ENCODE measurements at places on chromosomes 16 and 17.
A peak's percentile ranks its signal among the peaks of the same experiment; 100 is the strongest.

DNA sequence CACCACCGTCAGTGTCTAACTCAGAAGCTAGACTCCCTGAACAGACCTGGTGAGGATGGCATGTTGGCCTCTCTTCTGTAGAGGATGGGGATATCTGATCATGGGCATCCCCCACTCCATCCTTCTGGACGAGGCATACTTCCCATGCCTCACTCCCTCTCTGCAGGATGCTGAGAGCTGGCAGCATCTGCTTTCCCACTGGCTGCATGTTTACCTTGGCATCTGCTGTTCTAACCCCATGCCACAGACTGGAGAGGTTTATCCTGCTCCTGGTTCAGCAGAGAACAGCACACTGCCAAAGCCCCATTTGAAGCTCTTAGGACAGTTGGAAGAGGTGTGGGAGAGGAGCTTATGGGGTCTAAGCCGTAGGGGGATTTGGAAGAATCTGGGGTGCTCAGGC lies 46.0 kb downstream of the YPEL2 start:
- no peak for DNase-seq

DNA sequence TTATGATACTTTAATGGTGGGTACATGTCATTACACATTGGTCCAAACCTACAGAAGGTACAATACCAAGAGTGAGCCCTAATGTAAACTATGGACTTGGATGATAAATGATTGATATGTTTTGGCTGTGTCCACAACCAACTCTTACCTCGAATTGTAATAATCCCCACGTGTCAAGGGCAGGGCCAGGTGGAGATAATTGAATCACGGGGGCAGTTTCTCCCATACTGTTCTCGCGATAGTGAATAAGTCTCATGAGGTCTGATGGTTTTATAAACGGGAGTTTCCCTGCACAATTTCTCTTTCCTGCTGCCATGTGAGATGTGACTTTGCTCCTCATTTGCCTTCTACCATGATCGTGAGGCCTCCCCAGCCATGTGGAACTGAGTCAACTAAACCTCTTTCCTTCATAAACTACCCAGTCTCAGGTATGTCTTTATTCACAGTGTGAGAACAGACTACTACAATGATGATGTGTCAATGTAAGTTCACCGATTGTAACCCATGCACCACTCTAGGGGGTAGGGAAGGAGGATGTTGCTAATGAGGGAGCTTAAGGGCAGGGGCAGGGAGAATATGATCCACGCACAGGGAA lies 7.0 kb upstream of the METTL22 start:
- no peak for DNase-seq

DNA sequence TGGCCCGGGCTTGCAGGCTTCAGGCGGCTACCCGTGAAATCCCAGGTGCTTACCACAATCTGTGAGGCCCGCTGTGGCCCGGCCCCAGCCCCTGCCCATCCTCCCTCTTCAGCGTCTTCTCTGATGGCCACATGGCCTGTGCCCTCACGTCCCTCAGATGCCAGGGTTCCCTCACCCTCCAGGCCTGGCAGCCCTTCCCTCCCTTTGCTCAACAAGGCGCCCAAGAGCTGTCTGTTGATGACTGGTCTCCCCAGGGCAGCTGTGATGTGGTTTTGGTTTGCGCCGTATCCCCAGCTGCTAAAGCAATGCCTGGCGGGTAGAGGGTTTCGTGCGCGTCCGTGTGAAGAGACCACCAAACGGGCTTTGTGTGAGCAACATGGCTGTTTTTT lies 35.1 kb downstream of the PMM2 start:
- no peak for DNase-seq

DNA sequence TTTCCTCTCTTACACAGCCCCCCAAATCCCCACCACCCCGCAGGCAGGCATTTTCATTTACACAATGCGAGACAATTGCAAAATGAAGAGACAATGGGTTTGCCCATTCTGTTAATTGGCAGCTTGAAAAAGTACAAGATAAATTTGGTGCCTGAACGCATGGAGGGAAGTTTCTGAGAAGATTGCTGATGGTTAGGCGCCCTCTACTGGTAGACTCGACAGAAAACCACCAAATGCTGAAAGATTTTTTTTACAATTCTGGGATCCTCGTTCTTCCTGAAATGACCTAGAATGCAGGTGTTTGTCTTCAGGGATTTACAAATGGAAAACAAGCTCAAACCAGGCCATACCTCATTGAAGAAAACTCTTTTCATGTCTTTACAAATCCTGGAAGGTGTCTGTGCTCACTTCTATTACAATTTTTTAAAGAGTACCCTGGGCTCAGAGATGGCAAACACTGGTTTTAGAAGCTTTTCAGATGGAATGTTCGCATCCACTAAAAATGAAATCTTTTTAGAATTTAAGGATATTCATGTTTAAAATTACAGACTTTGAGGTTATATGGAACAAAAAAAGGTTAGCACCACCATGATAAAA lies 338.5 kb downstream of the PMP22 start:
- peak; percentile 3 for DNase-seq

- DNase-seq = no peak
These were observed 775.9 kb upstream of the GOT2 start for GRCh38 chr16:59510008-59510424.

Measured in stimulated activated CD4-positive, alpha-beta T cell treated with anti-CD3 and anti-CD28 coated beads, TNF-alpha, amount 100 ng/mL, for 1 hour (primary cell).